ENCODE measurements at places on chromosomes 6 and 20.

- DNase-seq, result no peak
Measured at GRCh38 chr6:3351105-3351676, 92.4 kb downstream of the PSMG4 start.

GRCh38 chr6:24064106-24064505 lies 61.9 kb upstream of the NRSN1 start:
- DNase-seq, result peak; percentile 13

DNA sequence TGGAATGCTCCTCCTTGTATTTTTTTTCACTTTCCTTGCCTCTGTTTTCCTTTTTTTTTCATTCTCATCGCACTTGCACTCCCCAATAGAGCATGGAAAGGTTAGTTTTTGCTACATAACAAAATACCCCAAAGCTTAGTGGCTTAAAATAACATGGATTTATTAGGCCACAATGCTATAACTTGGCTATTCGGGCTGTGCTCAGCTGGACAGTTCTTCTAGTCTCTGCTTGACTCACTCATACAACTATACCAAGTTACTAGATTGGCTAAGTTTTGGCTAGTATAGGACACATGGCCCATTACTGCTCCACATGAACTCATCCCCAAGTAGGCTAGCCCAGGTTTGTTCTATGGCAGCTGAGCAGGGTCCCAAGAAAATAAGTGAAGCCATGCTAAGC lies 94.5 kb upstream of the ANKEF1 start:
- no peak for DNase-seq

GRCh38 chr6:37779902-37780628 lies 39.5 kb upstream of the ZFAND3 start:
- DNase-seq, result no peak

DNA sequence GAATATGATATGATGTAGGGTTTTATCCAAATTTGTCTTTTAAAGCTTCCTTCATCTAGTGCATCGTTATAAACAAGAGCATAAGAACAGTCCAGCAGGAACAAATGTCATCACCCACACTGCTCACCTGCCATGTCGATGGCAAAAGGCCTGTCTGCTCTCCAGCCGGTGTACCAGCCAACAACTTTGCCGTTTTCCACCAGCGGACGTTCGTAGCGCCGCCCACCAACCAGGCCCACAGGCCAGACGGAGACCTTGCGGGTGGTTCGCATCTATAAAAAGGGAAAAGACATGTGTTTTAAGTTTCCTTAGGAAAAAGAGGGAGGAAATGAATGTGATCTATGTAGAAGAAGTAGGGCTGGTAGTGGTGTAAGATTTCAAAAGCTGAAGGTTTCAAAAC lies 62.9 kb downstream of the B3GAT2 start:
- peak; percentile 89 for DNase-seq

DNA sequence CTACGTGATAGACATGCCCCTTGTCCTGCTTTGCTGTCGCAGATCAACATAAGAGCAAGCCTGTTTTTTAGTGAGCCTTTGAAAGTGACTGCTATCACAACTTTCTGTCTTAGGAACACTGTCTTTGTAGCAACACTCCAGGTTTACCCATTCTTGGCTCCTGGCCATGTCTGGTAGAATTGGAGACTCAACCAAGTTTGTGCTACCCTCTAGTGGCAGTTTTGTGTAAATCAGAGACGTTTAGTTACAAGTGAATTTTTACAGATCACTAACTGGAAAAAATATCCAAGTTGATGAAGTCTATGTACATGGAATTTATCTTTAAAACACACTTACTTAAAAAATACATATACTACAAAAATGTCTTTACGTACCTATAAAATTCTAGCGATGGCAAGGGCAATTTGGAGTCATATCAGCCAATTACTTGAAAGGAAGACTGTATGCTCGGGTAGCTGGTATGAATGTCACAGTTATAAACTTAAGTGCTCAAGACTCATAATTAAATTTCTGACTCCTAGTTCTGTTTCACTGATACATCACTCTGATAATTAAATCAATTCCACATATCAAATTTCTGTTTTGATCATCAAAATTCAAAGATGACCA lies 101.4 kb downstream of the ADGB start:
- DNase-seq, result no peak

DNA sequence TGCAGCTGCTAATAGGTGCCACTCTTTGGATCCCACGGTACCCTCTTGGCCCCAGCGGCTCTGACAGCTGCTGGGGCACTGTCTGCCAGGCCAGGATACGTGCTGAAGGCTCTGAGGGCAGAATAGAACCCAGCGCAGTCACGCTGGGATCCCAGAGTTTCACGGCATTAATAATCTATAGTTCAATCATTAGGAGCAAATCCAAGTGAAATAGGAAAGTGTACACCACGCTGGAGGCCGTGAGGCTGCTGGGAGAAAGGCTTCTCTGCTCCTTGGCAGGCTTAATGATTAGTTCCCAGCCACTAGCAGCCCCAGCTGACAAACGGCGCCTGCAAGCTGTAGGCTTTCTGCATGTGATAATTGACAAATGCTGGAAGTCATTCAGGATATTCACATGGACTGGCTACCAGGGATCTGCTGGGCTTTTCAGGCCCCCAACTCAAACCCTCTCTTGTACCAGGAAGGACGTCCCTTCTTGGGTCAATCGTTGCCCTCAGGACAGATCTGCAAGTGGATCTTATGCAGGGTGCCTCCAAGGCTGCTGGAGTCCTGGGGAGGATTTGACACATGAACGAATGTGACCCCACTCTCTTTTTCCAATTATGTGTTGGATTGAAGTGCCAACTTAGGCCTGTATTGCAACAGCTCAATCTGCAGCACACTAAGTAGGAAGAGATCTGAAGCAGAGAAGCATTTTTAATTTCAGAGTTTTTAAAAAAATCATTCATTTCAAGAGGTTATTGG lies 50.1 kb upstream of the INSM1 start:
- DNase-seq, result peak; percentile 54

Data from DMS 273 treated with DMSO at 0.1 percent for 48 hours (cell line).